ENCODE measurements at places on chromosomes 7 and 10.

DNA sequence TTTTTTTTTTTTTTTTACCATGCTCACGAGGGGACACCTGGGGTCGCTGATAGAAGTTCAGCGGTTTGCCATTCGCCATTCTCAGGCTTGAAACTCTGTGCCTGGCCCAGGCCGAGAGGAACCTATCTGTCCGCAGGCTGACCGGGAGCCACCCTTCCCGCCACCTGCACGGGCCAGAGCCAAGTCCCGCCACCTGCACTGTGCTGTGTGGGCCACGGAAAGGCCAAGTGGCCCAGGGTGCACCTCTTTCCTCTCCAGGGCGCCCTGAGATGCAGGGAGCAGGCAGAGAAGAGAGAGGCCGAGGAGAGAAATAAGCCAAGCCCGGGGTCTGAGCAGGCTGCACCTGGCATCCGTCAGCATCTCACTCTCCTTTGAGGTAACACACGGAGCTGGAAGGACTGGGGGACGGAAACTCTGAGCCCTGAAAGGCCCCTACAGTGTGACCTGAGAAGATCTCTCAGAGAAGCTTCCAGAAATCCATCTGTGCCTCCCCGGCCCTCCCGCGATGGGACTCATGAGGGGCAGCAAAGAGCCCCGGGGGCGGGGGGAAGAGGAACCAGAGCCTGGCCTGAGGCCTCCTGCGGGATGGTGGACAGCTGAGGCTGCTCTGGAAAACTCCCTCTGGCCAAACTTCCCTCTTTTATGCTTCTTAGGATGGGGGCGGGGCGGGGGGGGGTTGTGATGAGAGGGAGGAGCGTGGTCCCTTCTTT lies 46.6 kb downstream of the PRKAG2 start:
- DNase-seq = no peak

- no peak for DNase-seq
Observed at GRCh38 chr7:12759151-12759550, 71.7 kb downstream of the ARL4A start.

GRCh38 chr7:93715234-93715633 lies 140.7 kb upstream of the CALCR start:
- DNase-seq = no peak

GRCh38 chr7:99839287-99840021 lies 11.6 kb downstream of the CYP3A43 start:
- no peak for DNase-seq

GRCh38 chr7:151459726-151460473 lies 20.0 kb upstream of the CRYGN start:
- DNase-seq = no peak

- no peak for DNase-seq
Observed at GRCh38 chr10:617471-617870, 72.0 kb downstream of the DIP2C start.

DNA sequence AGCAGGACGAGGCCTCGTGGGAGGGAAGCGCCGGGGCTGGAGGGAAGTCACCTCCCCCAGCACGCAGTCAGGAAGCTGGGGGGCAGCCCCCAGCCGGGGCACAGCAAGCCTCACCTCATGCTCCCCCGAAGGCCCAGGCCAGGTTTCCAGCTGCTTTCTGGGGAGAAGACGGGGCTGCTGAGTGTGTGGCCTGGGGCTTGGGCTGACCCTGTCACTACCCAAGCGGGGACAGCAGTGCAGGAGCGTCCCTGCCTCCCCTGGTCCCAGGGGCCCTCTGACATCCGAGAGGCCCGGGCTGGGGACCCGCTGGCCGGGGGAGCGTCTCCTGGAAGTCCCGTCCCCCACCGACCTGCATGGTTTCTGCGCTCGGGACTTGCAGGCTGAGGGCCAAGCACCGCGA lies 19.7 kb upstream of the NKX6-2 start:
- DNase-seq = no peak

DNA sequence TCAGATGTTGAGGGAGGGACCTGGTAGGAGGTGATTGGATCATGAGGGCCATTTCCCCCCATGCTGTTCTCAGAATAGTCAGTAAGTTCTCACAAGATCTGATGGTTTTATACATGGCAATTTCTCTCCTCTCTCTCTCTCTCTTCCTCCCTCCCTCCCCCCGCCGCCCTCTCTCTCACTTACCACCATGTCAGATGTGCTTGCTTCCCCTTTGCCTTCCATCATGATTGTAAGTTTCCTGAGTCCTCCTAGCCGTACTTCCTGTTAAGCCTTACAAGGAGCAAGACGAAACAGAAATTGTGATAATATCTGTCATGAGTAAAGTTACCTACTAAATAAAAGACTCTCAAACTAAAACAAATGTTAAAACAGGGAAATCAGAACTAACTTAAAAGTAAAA lies 19.9 kb upstream of the GPR141 start:
- DNase-seq = no peak

DNA sequence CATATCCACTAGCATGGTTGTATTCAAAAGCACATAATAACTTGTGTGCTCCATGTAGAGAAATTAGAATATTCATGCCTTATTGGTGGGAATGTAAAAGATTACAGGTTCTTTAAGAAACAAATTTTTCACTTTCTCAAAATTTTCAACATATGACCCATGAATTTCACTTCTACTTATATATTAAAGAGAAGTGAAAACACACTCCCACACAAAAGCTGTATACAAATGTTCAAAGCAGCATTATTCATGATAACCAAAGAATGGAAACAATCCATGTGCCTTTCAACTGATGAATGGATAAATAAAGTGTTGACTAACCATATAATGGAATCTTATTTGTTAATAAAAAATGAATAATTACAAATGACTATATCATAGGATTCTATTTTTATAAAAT lies 694.5 kb upstream of the PCDH15 start:
- DNase-seq = no peak

DNA sequence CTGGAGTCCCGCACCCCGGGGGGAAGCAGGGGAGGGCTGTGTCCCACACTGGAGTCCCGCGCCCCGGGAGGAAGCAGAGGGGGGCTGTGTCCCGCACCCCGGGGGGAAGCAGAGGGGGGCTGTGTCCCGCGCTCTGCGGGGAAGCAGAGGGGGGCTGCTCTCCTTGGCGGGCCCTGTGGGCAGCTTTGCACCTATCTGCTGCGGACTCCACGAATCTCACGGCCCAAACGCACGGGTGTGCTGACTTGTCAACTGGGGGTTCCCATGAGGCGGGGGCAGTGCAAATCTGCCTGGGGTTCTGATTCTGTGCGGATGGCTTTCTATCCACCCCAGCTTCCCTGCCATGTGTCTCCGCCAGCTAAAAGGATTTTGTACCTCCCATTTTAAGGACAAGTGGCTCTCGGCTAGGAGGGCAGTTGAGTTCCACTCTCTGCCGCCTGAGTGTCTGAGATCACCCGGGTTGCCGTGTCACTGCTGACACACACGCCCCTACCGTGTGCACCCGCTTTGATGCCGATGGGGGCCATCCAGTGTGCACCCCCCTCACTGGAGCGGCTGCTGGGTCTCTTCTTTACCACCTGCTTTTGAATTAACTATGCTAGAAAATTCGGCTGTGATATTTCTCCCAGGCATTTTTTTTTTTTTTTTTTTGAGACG lies 20.5 kb downstream of the GPER1 start:
- no peak for DNase-seq

- no peak for DNase-seq
Observed at GRCh38 chr10:75392271-75392670, 9.3 kb downstream of the ZNF503 start.

- DNase-seq = no peak
Observed at GRCh38 chr10:124799211-124799610, 2.4 kb upstream of the ABRAXAS2 start.

DNA sequence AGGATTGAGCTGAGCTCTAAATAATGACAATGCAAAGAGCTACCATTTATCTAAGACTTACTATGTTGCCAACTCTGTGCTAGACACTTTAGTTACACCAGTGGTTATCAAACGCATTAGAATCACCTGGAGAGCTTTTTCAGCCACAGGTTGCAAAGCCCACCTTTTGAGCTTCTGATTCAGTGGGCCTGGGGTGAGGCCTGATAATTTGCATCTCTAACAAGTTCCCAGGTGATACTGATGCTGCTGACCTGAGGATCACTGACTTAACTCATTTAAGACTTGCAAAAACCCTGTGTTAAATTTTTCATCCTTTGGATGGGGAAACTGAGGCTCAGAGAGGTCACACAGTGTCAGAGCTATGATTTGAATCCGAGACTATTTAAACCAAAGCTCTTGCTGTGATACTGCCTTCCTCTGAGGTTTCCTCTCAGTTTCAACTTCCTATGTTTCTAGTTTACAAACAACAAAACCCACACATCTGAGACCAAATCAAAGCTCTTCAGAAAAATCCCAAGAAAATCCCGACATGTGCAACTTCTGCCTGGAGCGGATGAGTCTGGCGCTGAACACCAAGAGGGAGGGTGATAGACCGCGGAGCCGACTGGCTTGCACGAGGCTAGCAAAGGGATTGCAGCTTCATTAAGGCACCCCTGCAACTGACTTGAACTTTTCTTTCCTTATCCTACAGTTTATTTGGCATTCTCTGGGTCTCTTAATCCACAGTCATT lies 124.9 kb downstream of the CYP26A1 start:
- DNase-seq = no peak

DNA sequence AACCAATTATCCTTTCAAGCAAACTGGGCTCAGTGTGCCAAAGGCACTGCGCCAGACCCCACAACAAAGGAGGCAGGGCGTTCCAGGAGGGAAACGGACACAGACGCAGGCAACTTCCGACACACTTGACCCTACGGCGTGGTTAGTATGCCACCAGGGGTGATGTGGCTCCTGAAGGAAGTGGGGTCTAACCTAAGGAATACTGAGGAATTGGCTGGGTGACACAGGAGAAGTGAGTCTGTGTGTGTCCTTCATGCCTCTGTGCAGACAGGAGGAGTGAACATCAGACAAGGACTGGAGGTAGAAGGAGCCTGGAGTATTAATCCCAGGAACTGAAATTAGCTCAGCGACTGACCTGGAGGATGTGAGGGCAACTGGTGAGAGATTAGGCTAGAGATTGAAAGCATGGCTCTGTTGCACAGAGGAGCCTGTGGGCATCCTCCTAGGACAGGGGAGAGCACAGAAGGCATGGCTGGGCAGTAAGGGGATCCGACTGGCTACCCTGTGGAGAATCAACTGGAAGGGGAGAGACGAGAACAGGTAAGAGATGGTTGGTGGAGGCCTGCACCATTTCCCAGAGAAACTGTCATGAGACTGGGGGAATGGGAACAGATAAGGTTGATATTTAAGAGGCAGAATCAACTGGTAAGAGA lies 27.8 kb downstream of the GSDME start:
- no peak for DNase-seq

Data from stimulated activated CD8-positive, alpha-beta memory T cell treated with anti-CD3 and anti-CD28 coated beads, Interleukin-2, amount 100 ng/mL, for 1 hour (primary cell).